ENCODE measurements at places on chromosomes 4 and X. TPM values are rescaled to one million over a fixed set of nuclear protein-coding genes. Genes with fewer than 3 reads are reported as not detected.

DNA sequence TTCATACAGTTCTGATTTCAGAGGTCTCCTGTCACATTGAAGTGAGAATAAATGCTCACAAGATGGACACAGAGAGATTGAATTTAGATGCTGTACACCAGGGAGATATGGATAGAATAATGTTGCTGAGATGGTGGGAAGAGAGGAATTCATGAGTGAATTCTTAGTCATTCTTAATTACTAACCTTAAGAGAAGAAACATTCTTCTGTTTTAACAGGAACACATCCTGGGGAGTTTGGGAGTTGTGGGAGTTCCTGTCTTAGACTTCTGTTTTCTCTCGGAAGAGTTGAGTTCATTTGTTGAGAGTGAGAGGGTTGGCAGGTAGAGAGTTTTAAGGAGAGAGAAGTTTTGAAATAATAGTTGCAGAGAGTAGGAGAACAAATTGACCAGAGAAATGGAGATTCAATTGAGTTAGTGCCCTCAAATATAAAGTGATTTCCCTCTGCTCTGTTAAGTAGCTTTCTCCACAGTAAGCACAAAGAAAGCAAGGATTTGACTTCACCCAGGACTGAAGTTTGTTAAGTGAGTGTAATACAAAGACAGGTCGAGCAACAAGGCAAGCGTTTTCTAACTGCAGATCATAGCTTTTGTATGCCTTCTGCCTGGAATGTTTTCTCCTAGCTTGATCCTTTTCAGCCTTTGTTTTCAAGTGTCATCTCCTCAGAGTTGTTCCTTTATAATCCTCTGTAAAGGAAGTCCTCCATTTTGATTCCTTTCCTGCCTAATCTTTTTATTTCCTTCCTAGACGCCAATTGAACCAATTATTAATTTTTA is 205.9 kb downstream of the RAPGEF2 start:
- no peak for DNase-seq

DNA sequence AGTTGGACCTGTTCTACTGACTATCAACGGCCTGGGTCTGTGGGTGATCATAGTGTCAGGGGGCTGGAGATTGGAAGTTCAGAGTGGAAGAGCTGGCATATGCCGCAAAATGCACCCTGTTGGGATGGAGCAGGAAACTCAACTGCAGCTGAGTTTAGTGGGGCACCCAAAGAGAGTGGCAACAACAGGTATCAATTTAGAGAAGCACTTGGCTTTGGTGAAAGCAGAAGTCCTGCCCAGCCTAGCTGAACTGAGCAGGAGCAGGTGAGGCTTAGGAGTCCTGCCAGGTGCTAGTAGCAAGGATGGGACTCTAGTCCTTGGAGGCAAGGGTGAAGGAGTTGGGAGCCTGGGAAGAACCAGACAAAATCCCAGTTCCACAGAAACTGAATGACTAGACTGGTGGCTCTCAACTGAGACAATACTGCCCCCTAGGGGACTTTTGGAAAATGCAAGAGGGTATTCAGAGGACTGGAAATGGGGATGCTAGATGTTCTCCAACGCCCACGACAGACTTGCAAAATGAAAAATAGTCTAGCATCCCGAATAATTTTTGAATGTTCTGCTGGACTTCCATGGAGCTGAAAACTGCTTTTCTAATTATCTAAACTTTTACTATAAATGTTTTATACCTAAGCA is 49.4 kb downstream of the RTL9 start:
- peak; percentile 59 for DNase-seq

DNA sequence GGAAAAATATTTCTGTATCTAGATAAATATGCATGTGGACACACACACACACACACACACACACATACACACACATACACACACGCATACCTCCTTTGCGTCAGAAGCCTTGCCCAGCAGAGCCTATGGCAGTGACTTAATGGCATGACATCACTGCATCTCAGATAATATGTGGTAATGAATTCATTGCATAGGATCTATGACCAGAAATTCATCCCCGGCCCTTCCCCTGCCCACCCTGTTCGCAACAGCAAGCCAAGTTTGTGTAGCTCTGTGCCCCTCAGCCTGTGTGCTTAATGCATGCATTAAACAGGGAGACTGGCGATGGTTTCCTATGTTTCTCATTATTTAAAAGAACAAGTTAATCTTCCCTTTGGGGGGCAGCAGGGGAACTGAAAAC is 120.7 kb downstream of the NKX6-1 start:
- DNase-seq = no peak

The EDA gene
- 3.0 TPM for total RNA-seq

The CXCR3 gene
- not detected for total RNA-seq

GRCh38 chr4:3311489-3312171 is 18.8 kb downstream of the RGS12 start:
- DNase-seq = no peak

The CSAG2 gene
- not detected for total RNA-seq

GRCh38 chr4:169117591-169118081 is 107.6 kb upstream of the CBR4 start:
- DNase-seq = no peak

The ERAS gene
- total RNA-seq = 0.31 TPM

DNA sequence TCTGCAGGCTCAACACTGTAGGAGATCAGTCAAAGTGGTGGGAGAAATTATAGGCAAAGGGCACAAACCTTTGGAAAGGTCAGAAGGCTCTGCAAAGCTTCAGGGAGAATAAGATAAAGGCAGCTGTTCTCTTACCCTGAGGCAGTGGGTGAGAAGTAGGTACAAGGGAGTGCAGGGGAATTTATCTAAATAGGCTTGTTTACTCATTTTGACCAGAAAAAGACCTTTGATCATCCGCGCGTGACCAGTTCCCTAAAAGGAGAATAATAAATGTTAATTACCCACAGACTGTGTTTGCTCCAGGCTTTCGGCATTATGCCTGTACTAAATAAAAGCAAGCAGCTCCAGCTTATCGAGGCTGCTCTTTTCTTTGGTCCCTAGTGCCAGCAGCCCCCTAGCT is 9.3 kb downstream of the FGFBP2 start:
- DNase-seq = no peak

DNA sequence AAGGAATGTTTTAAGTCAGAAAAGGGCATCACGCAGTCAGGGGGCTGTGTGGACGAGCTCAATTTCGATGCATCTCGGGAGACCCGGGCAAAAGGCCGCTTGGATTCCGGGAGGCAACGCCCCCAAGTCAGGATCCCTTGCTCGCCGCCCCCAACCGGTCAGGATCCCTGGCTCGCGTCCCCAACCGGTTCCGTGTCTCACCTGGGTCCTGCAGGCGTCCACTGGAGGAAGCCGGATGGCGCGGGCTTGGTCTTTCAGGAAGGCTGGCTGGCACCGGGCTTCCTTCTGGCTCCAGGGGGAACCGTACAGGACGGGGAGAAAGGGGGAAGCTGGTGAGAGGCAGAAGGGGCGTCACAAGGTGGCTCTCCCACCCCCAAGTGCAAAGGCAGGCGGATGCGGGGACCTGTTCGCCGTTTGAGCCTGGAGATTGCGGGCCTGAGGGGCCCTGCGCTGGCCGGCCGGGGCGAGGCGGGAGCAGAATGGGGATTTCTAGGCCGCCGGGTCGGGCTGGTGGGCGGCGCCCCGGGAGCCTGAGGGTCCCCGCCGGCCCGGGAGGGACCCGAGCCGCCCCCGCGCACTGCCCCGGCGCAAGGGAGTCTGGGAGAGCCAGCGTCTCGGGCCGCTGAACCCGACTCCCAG is 84.7 kb downstream of the HPRT1 start:
- peak; percentile 42 for DNase-seq

GRCh38 chrX:120781403-120781802 is 94.3 kb downstream of the CT47B1 start:
- DNase-seq = no peak

DNA sequence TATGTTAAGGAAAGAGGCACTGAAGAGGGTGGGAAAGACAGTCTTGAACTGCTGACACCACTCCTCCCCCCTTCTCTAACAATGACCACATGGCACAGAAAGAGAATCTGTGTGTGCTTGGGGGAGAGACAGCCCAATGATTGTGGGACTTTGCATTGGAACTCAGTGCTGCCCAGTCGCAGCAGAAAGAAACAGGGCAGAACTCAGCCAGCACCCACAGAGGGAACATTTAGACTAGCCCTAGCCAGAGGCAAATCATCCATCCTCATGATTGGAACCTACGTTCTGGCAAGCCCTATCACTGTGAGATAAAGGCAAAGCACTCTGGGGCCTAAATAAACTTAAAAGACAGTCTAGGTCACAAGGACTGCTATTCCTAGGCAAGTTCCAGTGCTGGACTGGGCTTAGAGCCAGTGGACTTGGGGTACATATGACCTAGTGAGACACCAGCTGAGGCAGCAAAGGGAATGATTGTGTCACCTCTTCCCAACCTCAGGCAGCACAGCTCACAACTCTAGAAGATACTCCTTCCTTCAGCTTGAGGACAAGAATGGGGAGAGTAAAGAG is 132.8 kb upstream of the S100G start:
- no peak for DNase-seq

The RAB33A gene
- total RNA-seq = 0.87 TPM

DNA sequence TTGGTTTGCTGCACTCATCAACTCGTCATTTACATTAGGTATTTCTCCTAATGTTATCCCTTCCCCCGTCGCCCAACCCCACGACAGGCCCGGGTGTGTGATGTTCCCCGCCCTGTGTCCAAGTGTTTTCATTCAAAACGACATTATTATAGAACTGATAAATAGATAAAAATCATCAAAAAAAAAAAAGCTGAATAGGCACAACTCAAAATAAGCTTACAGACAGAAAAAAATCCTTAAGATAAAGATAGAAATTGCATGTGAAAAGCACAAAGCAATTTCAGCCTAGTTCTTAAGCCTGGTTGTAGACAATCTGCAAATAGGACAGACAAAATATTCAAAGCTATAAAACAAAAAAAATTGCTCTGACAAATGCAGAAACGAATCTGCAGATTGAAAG is 142.9 kb upstream of the LNX1 start:
- DNase-seq = no peak

DNA sequence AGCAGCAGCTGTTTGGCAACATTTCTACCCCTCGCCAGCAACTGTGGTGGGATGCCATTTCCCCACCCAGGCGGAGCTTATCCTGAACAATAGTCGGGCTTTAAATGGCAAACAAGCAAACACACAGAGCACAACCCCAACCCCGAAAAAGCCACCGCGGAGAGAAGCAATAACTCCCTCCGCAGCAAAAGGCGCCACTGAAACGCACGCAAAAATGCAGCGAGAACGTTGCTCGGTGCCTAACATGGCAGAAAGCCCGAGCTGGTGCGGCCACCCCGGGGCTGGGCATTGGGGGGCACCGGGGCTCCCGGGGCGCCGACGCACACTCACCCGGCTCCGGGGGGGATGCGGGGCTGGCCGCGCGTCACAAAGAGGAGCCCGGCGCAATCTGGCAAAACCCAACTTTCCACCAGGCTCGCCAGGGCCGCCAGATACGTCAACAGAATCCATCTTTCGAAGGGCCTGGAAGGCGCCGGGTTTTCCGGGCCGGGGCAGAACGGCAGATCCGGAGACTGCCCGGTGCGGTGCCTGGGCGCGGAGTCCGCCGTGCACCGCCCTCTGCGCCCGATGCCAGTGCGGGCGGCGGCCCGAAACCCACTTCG is 818 bp downstream of the RAI2 start:
- DNase-seq = no peak

The ZNF718 gene
- total RNA-seq = 10.3 TPM

The PABPC1L2A gene
- total RNA-seq = not detected

The FAM114A1 gene
- 31.2 TPM for total RNA-seq

- DNase-seq = no peak
Measured at GRCh38 chrX:132118358-132118757, 9.5 kb downstream of the FRMD7 start.

DNA sequence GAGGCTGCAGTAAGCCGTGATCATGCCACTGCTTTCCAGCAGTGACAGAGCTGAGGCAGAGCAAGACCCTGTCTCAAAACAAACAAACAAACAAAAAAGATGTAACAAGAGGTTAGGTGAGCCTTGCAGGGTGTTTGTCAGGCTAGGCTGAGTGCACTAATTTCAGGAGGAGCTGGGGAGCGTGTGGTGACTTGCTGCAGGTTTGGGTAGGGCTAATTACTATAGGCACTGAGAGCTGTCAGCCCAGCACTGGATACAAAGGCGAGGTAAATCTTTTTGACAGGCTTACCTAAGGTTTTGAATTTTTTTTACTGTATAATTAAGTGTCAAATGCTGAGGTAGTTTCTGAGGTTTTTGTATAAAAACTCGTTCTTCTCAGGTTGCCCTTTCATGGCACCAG is 29.8 kb upstream of the SH3D19 start:
- no peak for DNase-seq

DNA sequence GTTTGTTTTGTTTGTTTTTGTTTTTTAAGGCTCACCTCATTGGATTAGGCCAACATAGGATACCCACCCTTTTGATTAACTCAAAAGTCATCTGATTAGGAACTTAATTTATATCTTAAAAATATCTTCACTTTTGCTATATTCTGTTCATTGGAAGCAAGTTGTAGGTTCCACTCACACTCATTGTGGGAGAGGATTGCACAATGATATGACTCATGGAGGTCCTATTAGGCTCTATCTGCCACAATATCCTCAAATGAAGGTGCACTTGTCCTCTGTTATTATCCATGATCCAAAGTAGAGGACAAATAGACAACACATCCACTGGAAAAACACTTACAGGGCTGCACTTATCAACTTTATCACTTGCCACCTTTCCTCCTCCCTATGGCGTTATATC is 60.5 kb upstream of the ADAMTS3 start:
- no peak for DNase-seq

DNA sequence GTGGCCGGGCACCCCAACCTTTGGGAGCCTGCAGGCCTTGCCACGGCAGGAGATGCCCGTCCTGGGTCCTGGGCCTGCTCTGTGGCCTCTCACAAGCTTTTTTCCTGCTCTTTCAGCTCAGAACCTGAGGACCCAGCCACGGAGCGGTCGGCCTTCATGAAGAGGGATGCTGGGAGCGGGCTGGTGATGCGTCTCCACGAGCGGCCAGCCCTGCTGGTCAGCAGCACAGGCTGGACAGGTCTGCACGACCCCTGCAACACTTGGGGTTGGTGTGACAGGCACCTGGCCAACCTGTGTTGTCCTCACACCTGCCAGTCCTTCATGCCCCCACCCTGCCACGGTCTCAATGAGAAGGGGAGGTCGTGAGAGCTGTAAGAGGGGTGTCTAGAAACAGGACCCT is 170.0 kb downstream of the ADRA2C start:
- no peak for DNase-seq

GRCh38 chr4:137994853-137995252 is 247.3 kb downstream of the SLC7A11 start:
- no peak for DNase-seq

GRCh38 chr4:116018831-116019230 is 905.4 kb upstream of the NDST4 start:
- no peak for DNase-seq

The HELT gene
- total RNA-seq = not detected

- no peak for DNase-seq
Measured at GRCh38 chr4:180449395-180449956, 1793.7 kb upstream of the TENM3 start.

The FAAH2 gene
- total RNA-seq = 9.8 TPM

The GABRB1 gene
- 1.6 TPM for total RNA-seq

- DNase-seq = no peak
Measured at GRCh38 chr4:86950831-86951525, 16.2 kb downstream of the AFF1 start.

The C1QTNF7 gene
- total RNA-seq = not detected

Measured in progenitor cell of endocrine pancreas (in vitro differentiated cells).